ENCODE measurements at places on chromosomes 1 and 21.
A peak's percentile ranks its signal among the peaks of the same experiment; 100 is the strongest.

GRCh38 chr1:161046605-161047228, 940 bp upstream of the USF1 start:
- DNase-seq = peak; percentile 48

- peak; percentile 55 for DNase-seq
These were observed 1103.3 kb upstream of the B3GALT2 start for GRCh38 chr1:194289569-194290266.

- DNase-seq = peak; percentile 64
These were observed 10.9 kb downstream of the LRP8 start for GRCh38 chr1:53316766-53317581.

- no peak for DNase-seq
These were observed 59.7 kb downstream of the ALPL start for GRCh38 chr1:21568809-21569385.

- DNase-seq = peak; percentile 35
These were observed 19.5 kb downstream of the UBASH3A start for GRCh38 chr21:42423197-42423675.

DNA sequence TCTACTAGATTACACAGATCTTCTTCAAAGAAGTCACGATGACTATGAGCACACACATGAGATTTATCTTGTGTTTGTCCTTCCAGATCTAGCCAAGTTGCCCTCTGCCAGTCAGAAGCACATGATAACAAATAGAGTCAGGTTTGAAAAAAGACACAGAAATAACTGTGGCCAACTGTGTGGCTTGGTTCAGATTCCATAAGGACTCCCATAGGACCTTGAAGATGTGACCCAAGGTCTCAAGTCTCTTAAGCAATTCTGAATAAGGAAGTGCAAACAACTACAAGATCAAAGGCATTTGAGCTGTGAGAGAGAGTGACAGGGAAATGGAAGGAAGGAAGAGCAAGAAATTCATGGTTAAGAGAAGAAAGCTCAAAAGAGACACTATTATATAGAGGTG, 194.0 kb downstream of the PLPP3 start:
- no peak for DNase-seq

DNA sequence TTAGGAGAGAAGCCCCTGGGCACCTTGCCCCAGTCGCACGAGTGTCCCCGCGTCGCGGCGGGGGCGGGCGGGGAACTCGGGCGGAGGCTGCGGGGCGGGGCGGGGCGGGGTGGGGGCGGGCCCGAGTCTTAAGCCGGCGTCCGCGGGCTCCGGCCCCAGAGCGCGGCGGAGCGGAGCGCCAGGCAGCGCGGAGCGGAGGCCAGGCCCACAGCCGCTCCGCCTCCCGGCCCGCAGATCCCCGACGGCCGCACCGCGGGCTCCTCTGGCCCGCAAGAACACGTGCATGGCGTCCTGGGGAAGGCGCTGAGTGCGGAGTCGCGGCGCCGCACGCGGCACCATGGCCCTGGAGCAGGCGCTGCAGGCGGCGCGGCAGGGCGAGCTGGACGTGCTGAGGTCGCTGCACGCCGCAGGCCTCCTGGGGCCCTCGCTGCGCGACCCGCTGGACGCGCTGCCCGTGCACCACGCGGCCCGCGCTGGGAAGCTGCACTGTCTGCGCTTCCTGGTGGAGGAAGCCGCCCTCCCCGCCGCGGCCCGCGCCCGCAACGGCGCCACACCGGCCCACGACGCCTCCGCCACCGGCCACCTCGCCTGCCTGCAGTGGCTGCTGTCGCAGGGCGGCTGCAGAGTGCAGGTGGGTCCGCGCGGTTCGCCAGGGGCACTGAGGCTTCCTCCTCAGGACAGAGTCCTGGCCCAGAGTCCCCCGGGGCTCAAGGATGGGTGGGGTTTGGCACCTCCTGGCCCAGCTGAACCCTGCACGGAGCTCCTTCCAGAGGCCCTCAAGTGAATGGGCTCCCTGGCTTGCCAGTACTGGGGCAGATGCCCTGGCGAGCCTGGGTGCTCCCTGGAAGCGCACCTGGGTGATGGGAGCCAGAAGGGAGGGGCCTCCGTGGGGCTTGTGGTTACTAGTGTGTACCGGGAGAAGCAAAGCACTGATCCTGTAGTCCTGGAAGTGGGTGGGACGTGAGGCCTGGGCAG, at the start of gene ESPN:
Gene ESPN (plus strand): TSS at position 158 of the 975 bp plus-strand sequence. CDS start 180 bp downstream, at position 338.
- DNase-seq = peak; percentile 48
